LoVo (cell line): ENCODE measurements at places on chromosomes 3 and 15.

GRCh38 chr15:47717036-47717612, at the start of gene SEMA6D:
TSS of gene SEMA6D (plus strand) at chr15:47717505. CDS start at chr15:47759799, 42,294 bp downstream.
- peak; percentile 26 for DNase-seq

- DNase-seq = no peak
Measured at GRCh38 chr3:135078283-135078682, 283.2 kb downstream of the EPHB1 start.

DNA sequence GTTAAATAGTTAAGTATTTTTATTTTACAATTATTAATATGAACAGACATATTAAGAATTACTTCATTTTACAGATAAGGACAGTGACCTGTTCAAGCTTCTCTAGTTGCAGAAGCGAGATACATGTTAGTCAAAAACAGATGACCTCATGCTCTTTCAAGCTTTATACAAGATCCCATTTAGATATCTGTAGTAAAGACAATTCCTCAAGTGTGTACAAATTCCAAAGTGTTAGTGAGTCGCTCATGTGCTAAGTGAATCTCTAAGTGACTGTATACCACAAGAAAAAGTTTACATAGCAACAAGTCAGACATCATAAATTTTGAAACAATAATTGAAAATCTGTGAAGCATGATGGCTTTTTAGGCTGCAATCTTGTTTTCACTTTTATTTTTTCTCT, 293.8 kb downstream of the ROBO1 start:
- no peak for DNase-seq

- DNase-seq = no peak
Measured at GRCh38 chr3:167109746-167110145, 270.4 kb downstream of the ZBBX start.

DNA sequence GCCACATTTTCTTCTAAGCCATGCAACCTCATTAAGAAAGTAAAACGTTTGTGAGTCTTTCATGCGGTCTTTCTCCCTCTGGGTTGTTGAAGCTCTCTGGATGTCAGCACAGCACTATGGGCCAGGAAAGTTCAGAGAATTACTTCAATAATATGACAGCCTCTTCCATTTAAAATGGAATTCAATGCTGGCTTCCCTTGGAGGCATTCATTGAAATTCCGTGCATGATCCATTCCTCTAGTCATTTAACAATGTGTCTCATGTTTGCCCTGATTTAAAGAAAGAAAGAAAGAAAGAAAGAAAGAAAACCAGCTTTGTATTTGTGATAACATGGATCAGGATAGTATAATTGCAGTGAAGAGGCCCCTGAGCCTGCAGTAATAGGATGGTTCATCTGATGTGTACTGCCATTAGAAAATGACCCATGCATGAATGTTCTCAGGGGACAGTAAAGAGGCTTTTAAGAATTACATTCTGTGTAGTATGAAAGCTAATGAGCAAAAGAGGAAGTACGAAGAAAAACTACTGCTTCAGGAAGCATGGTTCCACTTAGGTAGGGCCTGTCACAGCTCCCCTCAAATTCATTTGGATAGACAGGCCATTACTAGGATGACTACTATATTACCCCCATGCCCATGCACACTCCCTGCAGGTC, 146.0 kb downstream of the ARPP21 start:
- DNase-seq = no peak

DNA sequence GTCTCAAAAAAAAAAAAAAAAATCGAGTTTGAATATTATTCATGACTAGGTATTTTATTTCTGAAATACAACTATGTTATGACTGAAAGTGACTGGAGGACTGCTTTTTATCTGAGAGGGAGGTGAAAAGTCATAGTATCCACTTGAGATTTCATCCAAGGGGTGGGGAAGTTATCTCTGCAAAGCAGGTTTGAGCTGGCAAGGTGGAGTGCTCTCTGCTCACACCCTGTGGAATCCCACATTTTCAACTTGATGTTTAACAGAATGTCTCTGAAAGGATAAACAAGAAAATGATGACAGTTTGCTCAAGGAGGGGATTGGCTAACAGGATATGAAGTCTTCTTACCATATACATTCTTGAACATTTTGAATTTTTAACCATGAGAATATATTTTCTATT, 27.3 kb upstream of the SEC62 start:
- no peak for DNase-seq

DNA sequence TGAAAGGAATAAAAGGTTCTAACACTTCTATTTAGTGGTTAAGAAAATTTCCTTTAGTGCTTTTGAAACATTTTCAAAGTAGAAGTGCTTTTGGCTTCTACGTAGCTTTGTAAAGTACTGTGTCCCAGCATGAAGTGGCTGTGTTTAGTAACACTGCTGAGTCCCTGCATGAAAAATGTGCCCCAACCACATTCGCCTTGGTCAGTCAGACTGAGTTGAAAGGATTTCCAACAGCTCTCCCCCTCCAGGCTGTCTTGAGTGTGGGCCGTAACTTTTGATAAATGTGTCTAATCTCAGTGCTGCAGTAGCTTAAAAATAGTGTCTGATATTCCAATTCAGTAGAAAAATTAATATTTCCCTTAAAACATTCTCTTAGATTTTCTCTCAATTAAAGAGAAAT, 115.0 kb downstream of the NR1D2 start:
- DNase-seq = no peak

DNA sequence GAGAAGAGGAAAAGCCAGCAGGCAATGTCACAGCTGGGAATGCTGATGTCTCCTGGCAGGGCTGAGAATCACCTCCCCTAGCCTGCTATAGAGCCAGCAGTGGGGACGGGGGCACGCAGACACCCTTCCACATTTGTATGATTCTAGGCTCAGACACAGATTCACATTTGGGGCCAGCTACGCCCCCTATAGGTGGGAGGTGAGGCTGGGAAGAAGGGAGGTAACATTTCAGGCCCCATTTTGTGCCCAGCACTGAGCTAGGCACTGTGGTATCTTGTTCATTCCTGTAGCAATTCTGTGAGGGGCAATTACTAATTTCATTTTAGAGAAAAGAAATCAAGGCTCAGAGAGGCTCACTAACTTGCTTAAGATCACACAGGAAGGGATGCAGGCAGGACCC, 15.9 kb upstream of the ACAD9 start:
- no peak for DNase-seq

- no peak for DNase-seq
Measured at GRCh38 chr15:77503240-77503639, 82.6 kb downstream of the HMG20A start.

DNA sequence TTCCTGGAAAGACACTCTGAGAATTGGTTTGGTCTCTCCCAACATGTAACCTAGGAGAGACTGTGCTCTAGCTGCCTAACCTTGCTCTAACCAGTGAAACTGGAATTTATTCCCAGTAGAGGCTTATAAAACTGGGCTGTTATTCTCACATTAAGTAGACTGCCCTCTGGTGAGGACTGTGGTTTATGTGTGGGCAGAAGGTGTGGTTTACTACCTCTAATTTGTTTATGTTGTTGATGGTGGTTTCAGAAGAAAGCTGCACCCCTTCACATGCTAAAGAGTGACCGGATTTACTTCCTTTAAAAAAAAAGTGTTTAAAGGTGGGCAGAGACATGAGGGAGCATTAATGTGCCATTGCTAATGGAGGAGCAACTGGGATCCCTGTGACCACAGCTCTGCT, 273.2 kb downstream of the MECOM start:
- DNase-seq = peak; percentile 67

DNA sequence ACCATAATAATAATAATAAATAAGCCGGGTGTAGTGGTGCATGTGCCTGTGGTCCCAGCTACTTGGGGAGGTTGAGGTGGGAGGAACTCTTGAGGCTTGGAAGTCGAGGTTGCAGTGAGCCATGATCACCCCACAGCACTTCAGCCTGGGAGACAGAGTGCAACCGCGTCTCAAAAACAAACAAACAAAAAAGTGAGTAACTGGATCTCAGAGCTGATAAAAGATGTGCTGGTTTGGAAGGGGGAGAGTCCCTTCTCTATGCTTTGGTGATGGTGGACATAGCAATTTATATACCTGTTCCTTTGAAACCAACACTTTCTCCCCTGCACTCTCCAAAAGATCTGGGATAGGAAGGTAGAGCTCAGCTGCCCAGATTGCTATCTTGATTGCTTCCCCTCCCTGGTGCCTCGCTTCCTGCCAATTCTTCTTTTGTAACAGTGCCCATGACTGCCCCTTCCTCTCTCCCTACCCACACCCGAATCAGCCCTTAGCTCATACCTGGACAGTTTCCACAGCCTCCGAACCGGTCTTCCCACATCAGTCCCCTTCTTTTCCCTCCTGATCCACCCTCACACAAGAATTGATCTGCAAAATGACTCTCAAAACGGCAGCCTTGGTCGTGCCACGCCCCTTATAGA, 55.1 kb upstream of the UBE2E1 start:
- no peak for DNase-seq

DNA sequence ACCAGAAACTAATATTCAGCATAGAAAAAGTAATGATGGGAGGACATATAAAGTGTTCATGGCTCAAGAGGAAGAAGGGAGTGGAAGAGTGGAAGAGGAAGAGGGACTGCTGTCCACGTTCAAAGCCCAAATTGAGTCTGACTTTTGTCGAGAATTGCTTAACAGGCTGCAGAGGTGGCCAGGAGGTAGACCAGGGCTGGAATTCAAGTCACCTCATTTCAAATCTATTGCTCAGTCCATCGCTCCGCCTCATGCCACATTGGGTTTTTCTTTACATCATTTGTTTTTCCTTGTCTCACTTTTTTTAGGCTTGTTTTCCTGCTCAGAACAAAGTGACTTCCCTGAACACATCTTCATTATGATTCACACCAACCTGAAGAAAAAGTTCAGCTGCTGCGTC, 97.0 kb downstream of the RPL39L start:
- DNase-seq = no peak

DNA sequence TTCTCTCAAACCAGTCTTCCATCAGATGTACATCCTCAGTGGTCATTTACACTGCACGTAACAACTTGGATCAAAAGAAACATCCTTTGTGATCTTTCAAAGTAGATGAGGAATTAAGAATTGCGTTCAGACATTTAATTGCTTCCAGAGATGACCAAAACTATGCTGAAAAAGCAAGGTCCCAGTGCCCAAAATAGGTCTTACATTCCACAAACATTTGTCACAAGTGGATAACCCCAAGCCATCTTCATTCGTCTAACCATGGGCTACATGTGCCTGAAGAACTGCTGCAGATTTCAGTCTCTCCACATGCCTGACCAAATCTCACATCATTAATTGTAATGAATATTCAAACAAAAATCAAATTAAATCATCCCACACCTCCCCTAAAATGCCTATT, 273.6 kb downstream of the SHOX2 start:
- DNase-seq = no peak

DNA sequence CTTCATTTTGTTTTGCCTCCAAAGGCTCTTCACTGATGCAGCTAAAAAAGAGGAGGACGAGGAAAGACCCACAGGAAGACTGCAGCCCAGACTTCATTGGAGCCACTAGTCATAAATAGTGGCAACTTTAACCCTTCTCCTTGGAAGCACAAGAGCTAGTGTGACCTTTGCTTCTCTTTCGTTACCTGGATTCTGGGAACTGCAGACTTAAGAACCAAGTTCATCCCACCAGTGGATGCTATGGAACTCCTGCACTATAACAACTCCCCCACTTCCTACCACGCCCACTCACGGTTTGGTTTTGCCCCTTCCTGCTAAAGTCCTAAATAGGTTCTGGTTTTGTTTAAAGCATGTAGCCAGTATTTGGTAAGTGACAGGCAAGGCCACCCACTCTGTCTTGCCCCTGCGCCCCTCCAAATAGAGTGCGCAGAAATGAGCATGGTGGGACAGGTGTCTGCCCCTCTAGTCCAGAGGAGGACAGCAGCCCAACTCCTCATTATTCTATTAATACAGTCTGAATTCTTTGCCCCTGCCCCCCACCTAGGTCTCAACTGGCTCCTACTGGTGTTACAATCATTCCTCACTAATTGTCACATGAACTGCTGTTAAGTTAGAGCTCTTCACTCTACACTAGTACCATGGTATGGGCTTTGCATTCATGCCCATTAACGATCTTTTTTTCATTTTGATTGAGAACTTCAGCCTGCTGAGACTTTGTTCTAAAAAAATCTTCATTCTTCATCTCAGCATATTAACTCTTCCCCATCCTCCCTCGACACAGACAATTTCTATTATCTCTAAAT, 504.6 kb downstream of the FOXP1 start:
- DNase-seq = no peak

DNA sequence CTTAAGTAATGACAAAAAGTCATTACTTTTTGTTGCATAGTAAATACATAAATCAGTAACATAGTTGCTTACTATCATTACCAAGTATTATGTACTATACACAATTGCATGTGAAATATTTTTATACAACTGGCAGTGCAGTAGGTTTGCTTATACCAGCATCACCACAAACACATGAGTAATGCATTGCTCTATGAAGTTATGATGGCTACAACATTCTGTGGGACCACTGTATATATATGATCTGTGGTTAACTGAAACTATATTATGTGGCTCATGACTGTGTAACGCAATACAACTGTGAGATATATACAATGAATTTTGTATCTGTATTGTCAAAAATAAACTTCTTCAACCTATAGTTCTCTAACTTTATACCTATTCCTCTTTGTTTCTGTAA, 113.7 kb upstream of the RBMS3 start:
- no peak for DNase-seq

DNA sequence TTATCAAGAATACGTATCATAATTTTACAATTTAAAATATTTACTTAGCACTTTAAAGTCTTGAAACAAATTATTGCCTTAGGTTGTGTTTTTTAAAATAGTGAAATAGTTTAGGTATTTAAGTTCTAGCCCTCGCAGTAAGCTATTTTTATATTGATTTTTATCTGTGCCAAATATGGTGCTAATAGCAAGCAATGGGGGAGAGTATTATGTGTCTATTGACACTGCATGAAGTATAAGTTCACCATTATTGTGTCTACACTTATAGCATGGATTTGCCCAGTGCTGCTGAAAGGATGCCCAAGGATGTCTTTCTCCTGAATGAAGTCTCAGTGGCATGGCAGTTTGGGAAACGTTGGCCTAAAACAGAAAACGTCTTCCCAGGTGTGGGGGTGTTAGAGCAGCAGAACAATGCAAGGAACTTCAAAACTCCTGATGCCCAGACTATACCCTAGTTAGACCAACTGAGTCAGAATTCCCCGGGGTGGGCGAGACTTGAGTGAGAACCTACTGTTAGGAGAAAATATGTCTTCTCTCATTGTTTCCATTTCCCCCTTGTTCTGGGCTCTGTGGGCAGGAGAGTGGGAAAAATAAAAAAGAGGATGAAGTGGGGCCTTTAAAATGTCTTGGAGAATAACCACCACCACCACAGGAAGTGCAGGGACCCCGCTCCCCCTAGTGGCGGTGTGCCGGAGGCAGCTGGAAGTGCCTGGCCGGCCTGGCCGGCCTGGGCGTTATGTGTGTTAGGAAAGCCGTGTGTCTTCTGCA, 104.2 kb upstream of the SLC7A14 start:
- peak; percentile 44 for DNase-seq

GRCh38 chr3:17047162-17047561, 162.4 kb downstream of the PLCL2 start:
- DNase-seq = no peak

GRCh38 chr15:51161491-51162220, 67.0 kb upstream of the TNFAIP8L3 start:
- no peak for DNase-seq

DNA sequence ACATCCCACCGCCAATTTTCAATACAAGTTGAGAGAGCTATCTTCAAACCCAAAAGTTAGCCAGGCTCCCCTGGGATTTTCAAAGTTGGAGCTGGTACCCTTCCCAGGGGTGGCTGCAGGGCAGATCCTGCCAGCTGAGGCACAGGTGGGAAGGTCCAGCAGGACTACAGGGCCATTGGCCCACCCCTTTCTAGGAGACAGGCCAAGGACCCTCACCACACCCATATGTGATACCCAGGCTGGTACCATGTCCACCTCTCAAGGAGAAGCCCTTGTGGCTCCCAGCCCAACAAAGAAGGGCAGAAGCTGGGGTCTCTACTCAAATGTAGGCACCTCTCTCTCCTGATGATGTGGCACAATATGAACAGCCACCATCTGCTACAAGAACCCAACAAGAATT, 8.0 kb downstream of the POC1A start:
- DNase-seq = no peak
